CD4-positive, alpha-beta T cell treated with Interleukin-10 for 1 hour (primary cell): ENCODE measurements at places on chromosomes 4 and X.

- DNase-seq, result no peak
These were observed 15.9 kb downstream of the DHX15 start for GRCh38 chr4:24568425-24568824.

DNA sequence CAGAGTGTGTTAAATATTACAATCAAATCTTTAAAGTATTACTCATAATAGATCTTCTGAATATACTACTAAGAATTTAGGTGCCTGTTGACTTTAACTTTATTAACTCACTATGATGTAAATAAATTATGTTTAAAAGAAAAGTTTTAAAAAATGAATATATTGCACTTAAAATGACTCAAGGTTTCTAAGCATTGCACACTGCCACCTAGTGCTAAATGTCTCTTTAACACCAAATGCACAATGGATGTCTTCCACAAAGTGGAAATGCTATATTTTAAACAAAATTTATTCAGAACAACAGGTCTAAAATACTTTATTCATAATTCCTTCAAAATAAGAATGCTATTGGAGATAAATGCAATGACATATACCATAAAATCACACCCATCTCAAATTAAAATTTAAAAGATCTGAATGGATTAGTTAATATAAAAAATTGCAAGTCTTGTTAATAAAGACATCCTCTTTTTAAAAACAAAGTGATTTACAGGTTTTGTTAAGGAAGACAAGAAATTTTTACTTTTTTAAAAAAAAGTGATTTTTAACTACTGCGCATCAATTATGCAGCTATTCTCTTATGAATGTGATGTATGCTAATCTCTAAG lies 5.5 kb downstream of the INPP4B start:
- DNase-seq, result peak; percentile 49

- DNase-seq, result no peak
These were observed 146.9 kb downstream of the FNIP2 start for GRCh38 chr4:158915683-158916241.

DNA sequence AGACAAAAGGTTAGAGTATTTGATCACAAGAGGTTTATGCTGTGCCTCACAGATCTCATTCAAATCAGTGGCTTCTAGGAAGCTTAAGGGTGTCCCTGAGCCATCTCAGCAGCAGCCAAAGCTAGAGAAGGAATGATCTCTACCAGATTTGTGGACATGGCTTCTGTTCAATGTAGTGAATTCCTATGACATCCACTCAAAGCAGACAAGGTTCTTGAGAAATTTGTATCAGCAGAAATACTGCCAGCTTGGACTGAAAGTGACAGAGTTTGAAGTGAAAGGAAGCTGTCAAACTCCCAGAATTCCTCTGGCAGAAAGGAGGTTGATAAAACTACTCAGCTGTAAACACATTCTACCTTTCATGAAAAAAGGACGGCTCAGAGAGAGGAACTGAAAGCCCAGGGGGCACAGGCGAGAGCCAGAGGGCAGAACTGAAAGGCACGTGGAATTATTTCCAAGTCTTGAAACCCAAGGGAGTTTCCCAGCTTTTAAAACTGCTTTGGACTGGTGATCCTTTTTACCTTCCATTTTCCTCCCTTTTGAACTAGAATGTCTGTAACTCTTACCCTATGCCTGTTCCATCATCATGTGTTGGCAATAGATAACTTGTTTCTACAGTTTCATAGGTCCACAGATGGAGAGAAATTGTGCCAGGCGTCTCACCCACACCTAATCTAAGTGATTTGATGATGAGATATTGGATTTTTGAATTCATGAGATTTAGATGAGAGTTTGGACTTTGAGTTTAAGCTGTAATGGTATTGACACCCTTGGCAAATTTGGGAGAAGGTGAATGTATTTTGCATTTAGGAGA lies 14.5 kb upstream of the MED14 start:
- no peak for DNase-seq

- DNase-seq, result no peak
These were observed 409.2 kb downstream of the CCSER1 start for GRCh38 chr4:90536408-90536807.

- no peak for DNase-seq
These were observed 69.1 kb downstream of the FBXL5 start for GRCh38 chr4:15586066-15586465.

DNA sequence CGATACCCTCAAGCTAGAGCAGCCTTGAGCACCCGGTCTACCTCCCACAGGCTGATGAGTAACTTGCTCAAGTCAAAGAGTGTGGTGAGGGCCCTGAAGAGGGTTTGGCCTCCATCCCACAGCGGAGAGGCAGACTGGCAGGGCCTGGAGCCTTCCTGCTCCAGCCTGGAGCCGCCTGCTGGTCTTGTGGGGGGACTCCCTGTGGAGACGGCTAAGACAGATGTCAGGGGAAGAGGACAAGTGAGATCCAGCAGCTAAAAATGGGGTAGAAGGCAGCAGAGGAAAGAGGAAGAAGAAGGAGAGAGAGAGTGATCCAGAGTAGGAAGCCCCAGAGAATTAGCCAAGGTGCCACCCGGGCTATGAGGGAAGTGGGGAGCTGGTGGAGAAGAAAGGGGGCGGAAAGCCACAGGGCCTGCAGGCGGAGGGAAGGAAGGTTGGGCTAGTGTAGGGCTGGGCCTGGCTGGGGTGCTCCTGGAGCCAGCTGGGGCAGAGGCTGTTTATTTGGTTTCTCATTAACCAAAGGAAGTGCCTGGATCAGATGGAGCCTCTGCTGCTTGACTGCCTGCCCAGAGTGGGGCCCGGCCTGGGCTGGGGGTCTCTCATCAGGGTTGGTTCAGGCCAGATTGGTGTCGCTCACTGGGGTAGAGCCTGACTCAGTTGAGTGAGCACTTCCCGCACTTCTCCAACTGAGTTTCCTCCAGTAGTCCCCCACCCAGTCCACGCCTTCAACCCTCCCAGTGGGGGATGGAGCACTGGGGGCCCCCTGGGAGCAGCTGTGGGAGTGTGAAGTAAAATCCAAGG lies 14.2 kb downstream of the EFNB1 start:
- no peak for DNase-seq

DNA sequence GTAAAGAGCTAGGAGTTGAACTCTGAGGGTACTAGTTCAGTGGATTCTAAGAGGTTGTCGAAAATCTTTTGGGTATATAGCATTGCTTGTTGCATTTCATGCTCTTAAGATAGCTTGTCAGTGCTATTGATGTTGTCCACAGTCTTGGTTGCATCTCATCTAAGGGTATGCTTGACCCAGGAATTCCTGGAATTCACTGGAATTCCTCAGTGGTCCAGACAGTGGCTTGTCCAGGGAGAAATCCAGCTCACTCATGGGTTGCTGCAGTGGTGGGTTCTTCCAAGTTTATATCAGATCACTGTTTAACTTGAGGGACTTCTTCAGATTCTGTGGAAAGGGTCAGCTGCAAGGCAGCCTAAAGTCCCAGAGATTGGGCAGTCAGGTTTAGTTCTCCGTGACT lies 29.8 kb upstream of the SMARCAD1 start:
- DNase-seq, result no peak

GRCh38 chr4:136198358-136198757 lies 1333.9 kb downstream of the PCDH18 start:
- DNase-seq, result no peak

DNA sequence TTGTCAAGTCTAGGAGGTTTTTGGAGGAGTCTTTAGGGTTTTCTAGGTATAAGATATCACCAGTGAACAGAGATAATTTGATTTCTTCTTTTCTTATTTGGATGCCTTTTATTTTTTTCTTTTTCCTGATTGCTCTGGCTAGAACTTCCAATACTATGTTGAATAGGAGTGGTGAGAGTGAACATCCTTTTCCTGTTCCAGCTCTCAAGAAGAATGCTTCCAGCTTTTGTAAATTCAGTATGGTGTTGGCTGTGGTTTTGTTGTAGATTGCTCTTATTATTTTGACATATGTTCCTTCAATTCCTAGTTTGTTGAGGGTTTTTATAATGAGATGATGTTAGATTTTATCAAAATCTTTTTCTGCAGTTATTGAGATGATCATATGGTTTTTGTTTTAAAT lies 165.6 kb upstream of the WDFY3 start:
- no peak for DNase-seq

DNA sequence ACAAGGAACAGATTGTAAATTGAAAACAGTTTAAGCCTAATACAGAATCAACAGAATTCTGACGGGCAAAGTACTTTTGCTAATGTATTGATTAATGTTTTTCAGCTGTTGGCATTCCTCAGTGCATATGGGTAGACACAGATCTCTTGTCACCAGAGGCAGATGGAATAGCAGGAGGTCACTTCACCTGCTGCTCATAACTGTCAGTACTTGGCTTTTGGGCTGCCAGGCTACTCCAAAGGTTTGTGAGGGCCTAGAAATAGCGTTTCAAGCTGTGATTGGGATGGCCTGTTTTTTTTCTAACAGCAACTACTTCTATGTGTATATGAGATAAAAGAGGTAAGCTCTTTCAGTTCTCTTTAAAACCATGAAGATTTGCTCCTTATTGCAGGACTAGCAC lies 307.5 kb upstream of the ANXA10 start:
- DNase-seq, result no peak

GRCh38 chr4:126784966-126785580 lies 847.7 kb upstream of the INTU start:
- no peak for DNase-seq

- no peak for DNase-seq
These were observed 124.4 kb downstream of the KLHL13 start for GRCh38 chrX:117992192-117992723.
